ENCODE measurements at places on chromosomes 2 and 18. TPM values are rescaled to one million over a fixed set of nuclear protein-coding genes. Genes with fewer than 3 reads are reported as not detected.

- no peaks in the 10 kb centered on the region for H3K27me3 ChIP-seq
- DNase-seq: peak; percentile 67
- no peaks in the 10 kb centered on the region for H3K4me1 ChIP-seq
- H3K4me3 ChIP-seq: no peak overlapping the region
Measured at GRCh38 chr2:191539068-191539467, 138.9 kb upstream of the NABP1 start.

DNA sequence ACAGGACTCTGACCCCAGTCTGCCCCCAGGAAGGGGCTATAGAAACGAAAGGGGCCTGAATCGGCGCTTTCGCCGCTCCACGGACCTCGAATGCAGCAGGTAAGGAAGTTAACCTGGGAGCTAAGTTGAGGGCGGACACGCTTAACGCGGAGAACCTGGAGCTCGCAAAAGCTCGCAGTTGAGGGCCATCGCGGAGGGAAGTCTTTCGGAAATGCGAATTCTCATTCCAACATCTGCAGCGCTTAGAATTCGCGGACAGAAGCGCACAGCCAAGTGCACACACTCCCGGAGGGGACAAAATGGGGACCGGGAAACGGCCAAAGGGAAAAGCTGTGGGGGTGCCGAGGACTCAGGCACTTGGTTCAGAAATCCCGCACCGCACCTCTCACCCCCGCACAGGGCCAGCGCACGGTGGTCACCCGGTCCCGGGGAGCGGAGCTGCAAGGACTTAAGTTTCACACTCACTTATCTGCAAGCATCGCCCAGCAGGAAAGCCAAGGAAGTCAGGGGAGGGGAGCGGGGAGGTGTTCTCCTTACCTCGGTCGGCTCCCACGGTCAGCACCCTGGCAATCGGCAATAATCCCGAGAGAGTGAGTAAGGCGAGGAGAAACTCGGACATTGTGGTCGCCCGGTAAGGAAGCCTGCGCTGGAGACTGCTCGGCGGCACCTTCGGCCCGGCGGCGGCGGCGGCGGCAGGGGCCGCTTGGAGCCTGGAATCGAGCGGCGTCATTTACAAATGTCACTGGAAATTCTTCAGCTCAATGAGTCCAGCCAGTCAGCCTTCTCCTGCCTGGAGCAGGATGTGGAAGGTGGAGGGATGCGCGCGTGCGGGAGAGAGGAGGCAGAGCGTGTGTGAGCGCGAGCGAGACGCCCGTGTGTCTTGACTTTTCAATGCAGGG lies 456 bp downstream of the LRP1B start:
- peak overlapping the region; percentile 36 for H3K4me3 ChIP-seq
- no peak overlapping the region for H3K27ac ChIP-seq
- H3K4me1 ChIP-seq: peaks cover 3% of the 10 kb centered on the region
- H3K36me3 ChIP-seq: no peaks in the 10 kb centered on the region
- DNase-seq: peak; percentile 84
- peaks cover 23% of the 10 kb centered on the region for H3K27me3 ChIP-seq

The RNF25 gene
- 15.5 TPM for total RNA-seq

- no peak overlapping the region for H3K27ac ChIP-seq
- H3K36me3 ChIP-seq: no peaks in the 10 kb centered on the region
- no peak overlapping the region for H3K4me3 ChIP-seq
- H3K27me3 ChIP-seq: no peaks in the 10 kb centered on the region
- DNase-seq: no peak
Measured at GRCh38 chr2:229740279-229740678, 25.9 kb upstream of the DNER start.

DNA sequence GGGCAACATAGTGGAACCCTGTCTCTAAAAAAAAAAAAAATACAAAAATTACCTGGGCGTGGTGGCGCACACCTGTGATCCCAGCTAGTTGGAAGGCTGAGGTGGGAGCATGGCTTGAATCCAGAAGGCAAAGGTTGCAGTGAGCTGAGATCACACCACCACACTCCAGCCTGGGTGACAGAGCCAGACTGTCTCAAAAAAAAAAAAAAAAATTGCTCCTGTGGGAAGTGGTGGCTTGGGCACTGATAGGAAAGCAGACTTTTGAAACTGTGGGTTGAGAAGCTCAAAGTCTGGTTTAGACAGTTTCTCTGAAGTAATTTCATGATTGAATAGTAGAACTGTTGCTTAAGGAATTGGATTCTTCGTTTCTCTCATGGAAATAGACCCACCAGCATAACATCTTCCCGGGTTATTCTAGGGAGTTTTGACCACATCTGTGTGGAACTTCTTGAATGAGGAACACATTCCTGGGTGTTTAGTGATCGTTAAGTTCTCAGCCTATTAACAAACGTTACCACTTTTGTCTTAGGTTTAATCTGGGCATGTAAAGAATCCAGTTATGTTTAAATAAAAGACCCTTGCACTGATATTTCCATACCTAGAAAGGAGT lies 33.5 kb downstream of the GRHL1 start:
- H3K27ac ChIP-seq: no peak overlapping the region
- H3K36me3 ChIP-seq: no peaks in the 10 kb centered on the region
- DNase-seq: no peak
- no peaks in the 10 kb centered on the region for H3K4me1 ChIP-seq
- no peaks in the 10 kb centered on the region for H3K27me3 ChIP-seq

DNA sequence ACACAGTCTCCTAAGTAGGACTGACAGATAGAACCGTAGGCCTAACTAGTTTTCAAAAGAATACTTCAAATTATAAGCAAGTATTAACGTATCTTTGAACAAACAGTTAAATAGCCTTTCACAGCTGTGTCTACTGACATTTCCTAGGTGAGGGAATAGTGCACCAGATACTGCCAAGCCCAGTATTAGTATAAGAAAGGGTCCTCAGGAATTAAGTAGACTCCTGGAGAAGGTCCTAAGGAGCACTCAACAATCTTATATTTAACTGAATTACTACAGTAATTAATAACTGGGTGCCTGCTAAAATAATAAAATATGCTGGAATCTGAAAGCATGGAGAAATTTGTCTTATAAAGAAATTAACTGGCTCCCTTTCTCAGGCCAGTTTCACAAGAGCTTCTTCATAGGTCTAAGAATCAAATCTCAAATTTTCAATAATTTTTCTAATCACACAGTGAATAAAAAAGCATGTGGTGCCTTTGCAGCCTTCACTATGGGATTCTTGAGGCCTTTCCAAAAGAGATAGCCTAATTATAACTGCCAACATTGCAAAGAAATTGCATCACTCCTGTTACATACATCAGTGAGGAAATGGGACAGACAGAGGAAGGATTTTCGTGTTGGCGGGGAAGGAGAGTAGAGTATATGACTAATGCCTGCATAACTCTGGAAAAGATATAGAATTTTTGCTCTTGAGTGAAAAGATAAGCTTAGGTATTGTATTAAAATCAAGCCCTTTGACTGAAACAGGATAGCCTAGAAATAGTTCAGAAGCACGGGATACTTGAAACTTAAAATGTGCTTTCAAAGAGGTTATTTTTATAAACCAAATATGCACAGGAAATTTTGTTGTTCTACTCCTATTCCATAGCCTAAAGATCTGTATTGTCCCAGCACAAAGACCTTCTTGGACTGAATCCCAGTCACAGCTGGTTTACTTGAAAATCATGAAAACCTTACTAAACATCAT lies 228.6 kb upstream of the STK17B start:
- H3K4me1 ChIP-seq: no peaks in the 10 kb centered on the region
- H3K27ac ChIP-seq: peak overlapping the region; percentile 75

DNA sequence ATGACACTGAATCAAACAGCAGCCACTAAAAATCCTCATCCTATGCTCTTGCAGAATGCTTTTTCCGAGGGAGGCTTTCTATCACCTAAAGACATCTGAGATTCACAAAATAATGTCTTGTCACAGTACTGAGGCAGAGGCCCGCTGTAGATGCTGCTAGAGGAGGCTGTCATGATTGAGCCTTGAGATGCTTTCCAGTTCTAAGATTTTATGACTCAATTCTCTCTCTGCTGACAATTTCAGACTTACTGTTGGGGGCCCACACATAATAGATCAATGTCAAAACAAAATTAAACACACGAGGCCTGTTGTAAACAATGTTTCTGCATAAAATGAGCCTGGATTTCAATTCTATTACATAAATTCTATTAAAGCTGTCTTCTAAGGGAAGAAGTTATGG lies 132.7 kb upstream of the ARL4C start:
- H3K27me3 ChIP-seq: no peaks in the 10 kb centered on the region
- peak; percentile 77 for DNase-seq
- no peaks in the 10 kb centered on the region for H3K36me3 ChIP-seq
- no peak overlapping the region for H3K4me3 ChIP-seq
- no peak overlapping the region for H3K27ac ChIP-seq

The ANKRD36B gene
- 110 TPM for total RNA-seq

DNA sequence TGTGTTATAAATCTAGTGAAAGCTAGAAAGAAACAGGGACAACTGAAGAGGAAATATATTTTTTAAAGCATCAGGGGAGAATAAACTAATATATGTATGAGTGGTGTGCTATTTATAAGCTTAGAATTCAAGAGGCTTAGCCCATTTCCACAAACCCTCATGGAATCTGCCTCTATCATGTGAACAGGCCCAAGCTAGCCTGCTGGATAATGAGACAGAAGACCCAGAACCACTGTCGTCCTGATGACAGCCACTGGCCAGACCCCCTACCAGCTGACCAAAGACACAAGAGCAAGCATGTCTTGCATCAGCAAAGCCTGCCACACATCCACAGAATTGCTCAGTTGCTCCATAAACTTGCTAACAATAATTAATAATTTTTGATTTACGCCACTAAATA lies 382.3 kb upstream of the NXPH2 start:
- H3K27me3 ChIP-seq: no peaks in the 10 kb centered on the region
- DNase-seq: no peak
- no peak overlapping the region for H3K4me3 ChIP-seq
- H3K4me1 ChIP-seq: no peaks in the 10 kb centered on the region

The PDE1A gene
- total RNA-seq: 5.5 TPM

DNA sequence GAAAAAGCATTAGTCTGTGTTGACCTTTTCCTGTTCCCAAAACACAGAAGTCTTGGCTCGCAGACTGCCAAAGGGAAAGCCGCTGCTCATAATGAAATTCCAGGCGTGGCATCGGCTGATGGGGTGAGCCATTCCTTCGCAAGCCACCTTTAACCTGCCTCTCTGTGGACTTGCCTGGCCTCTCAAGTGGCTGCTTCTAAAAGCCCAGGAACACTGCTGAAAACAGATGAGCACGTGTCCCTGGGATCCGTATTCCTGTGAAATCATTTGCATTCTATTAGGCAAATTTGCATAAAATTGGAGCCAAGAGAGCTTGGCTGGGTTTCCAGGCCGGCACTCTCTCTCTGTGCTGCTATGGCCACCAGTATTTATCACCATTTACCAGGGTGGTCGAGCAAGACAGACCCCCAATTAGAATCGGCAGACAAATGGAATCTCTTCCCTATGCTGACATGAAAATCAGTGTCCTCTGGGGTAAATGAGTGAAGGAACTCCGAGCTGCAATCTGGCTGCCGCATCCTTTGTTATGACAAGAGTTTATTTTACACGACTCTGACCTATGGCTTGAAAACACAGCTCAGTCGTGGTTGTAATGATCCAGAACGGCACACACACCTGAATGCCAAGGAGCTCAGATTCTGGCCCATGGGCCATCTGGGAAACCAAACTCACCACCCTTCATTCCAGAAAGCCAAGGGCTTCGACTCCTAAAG lies 21.7 kb downstream of the BCL2 start:
- no peak for DNase-seq
- no peaks in the 10 kb centered on the region for H3K36me3 ChIP-seq
- no peaks in the 10 kb centered on the region for H3K4me1 ChIP-seq
- no peak overlapping the region for H3K4me3 ChIP-seq
- no peaks in the 10 kb centered on the region for H3K27me3 ChIP-seq

DNA sequence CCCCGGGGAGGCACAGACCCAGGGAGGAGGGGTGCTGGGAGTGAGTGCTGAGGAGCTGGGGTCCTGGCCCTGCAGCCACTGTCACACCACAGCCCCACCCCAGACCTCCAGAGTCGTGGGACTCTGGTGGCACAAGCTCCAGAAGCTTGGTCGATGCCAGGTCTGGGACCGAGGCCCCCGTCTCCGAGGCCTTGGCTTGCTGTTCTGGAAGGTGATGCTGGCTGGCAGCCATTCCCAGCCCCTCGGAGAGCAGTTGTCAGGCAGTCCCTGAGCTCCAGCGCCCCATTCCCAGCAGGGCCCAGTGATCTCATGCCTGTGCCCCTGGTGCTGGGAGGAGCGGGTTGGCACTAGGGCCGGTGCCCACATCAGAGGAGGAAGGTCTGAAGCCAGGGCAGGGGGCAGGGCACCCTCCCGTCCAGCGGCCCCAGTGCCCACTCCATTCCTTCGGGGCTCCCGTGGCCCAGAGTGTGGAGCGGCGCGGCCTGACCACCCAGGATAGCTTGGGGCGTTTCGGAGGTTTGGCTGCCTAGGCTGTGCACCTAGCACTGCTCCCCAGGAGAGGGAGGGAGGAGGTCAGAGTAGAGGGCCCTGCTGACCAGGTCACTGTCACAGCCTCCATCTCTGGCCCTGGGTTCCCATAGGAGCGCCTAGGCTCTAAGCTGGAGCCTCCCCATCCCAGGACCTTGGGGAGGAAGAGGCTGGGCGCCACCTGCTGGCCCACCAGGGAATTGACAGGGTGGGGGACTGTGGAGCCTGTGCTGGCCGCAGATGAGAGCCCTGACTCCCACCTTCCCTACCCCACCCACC lies 16.8 kb upstream of the ALPI start:
- H3K4me1 ChIP-seq: no peaks in the 10 kb centered on the region
- H3K36me3 ChIP-seq: no peaks in the 10 kb centered on the region
- H3K27ac ChIP-seq: no peak overlapping the region
- no peaks in the 10 kb centered on the region for H3K27me3 ChIP-seq
- H3K4me3 ChIP-seq: no peak overlapping the region

DNA sequence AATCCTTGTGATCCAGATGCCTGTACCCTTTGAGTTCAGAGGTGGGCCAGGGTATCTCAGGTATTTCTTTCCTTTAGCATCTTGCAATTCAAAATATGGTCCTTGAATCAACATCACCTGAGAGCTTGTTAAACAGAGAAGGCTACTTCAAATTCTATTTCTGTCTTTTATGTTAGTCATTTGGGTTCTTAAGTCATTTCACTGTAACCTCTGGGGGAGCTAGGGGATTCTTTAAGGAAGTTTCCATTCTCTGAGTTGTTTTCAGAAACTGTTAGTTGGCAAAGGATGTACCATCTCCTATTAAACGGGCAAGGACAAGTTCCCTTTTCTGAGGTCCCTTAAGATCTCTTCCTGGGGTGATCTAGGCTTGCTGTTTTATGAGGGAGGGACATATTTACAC lies 16.6 kb downstream of the CFLAR start:
- H3K4me1 ChIP-seq: peaks cover 7% of the 10 kb centered on the region
- no peak overlapping the region for H3K4me3 ChIP-seq
- H3K27me3 ChIP-seq: no peaks in the 10 kb centered on the region
- peak; percentile 27 for DNase-seq
- H3K27ac ChIP-seq: peak overlapping the region; percentile 70
- H3K36me3 ChIP-seq: peaks cover 26% of the 10 kb centered on the region

The PID1 gene
- 41.3 TPM for total RNA-seq

The ESPNL gene
- total RNA-seq: 2.1 TPM

DNA sequence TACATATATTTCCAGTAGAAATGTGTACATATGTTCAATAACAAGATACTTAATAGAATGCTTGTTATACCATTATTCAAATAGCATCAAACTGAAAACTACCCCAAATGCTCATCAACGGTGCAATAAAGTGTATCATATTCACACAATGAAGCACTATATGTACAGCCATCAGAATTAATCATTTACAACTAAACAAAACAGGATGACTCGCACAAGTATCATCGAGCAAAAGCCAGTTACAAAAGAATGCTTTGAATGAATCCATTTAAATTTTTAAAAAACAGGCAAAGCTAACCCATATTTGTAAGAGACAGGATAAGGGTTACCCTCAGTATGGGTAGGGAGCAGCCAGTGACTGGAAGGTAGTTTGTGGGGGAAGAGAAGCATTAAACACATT lies 132.8 kb upstream of the PDE1A start:
- H3K36me3 ChIP-seq: no peaks in the 10 kb centered on the region
- no peak overlapping the region for H3K4me3 ChIP-seq
- H3K4me1 ChIP-seq: no peaks in the 10 kb centered on the region
- DNase-seq: no peak
